ENCODE measurements at places on chromosomes 7 and 10. TPM values are rescaled to one million over a fixed set of nuclear protein-coding genes. Genes with fewer than 3 reads are reported as not detected.

DNA sequence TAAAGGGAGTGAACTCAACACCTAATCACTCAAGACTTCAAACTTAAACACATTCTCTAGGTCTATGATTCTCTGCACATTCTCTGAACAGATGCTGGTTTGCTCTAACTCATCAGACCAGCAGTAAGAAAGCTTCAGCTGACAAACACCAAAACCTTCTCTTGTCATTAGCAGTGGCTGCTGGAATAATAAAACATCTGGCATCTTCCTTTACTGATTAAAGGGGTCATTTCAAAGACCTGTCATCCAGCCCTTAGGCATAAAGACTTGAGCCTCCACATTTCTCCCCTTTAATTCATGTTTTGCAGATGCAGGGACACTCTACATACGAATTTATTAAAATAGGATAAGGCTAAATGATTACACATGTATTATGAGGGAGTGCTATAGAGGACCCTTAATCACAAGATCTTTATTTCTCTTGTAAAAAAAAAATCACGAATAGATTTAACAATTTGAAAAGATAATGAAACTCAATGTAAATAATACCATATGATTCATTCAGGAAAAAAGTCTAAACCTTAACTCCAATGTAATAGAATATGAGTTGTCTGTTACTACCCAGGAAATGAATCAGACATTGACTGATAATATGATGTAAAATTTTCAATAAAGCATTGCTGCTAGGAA lies 152.4 kb upstream of the GNAI1 start:
- H3K4me1 ChIP-seq, result no peaks in the 10 kb centered on the region
- no peak for DNase-seq
- H3K27me3 ChIP-seq, result no peaks in the 10 kb centered on the region

DNA sequence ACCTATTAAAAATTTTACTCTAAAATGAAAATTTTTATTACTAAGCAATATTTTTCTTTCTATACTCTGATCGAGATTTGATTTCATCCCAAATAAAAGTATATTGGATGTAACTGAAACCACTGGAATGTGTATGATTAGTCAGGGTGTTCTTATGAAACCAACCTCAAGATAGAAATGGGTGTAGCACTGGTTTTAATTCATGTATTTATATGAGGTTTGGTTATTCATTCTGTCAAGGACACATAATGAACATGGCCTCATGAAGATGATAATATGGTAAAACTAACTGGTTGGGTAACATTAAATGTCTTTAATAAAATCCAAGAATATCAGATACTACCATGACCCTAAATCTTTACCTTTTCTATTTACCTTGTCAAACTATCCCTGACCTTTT lies 197.7 kb downstream of the SEMA3A start:
- no peaks in the 10 kb centered on the region for H3K4me1 ChIP-seq
- no peak for DNase-seq

DNA sequence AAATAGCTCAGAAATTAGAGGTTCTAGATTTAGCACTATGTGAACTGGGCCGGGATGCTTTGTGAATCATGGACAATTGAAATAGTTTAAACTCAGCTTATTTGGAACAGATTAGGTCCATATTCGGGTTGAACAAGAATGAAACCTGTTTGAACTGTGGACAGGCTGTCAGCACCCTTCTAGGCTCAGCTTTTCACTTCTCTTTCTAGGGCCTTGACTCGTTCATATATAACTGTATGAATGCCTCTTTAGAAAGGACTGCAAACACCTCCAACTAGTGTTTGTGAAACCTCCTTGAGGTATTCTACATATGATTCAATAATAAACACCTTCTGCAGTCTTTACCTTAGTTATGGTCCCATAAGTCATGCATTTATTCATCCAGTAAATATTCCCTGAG lies 115.6 kb downstream of the REEP3 start:
- no peak overlapping the region for H3K27ac ChIP-seq
- peaks cover 4% of the 10 kb centered on the region for H3K4me1 ChIP-seq
- no peak overlapping the region for H3K4me3 ChIP-seq
- no peaks in the 10 kb centered on the region for H3K36me3 ChIP-seq
- no peaks in the 10 kb centered on the region for H3K27me3 ChIP-seq

- H3K27me3 ChIP-seq, result no peaks in the 10 kb centered on the region
- H3K27ac ChIP-seq, result no peak overlapping the region
- no peaks in the 10 kb centered on the region for H3K4me1 ChIP-seq
- DNase-seq, result no peak
Measured at GRCh38 chr10:50798297-50798696, 58.6 kb downstream of the ASAH2B start.

DNA sequence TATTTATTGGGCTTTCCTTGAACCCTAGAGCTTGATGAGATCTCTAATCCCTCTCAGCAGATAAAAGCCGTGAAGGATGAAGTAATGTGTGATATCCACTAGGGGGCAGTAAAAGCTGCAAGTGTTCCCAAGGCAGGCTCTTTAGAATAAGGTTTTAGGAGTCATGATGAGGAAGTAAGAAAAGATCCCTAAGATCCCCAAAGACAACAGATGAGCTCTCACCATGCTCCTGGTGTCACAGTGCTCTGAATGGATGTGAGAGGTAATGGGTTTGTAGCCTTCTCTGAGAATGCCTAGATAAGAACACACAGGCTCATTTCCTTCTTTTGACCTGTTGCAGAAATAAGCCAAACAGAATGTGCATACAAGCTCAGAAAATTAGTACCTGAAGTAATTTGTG lies 70.4 kb upstream of the ITPRID1 start:
- H3K27ac ChIP-seq, result no peak overlapping the region
- H3K4me3 ChIP-seq, result no peak overlapping the region
- H3K4me1 ChIP-seq, result no peaks in the 10 kb centered on the region
- no peaks in the 10 kb centered on the region for H3K36me3 ChIP-seq
- H3K27me3 ChIP-seq, result no peaks in the 10 kb centered on the region

- peaks cover 5% of the 10 kb centered on the region for H3K4me1 ChIP-seq
- H3K4me3 ChIP-seq, result no peak overlapping the region
- no peaks in the 10 kb centered on the region for H3K27me3 ChIP-seq
- peaks cover 90% of the 10 kb centered on the region for H3K36me3 ChIP-seq
Measured at GRCh38 chr10:103427866-103428265, 24.3 kb downstream of the CALHM2 start.

- H3K27ac ChIP-seq, result no peak overlapping the region
- no peak overlapping the region for H3K4me3 ChIP-seq
- no peaks in the 10 kb centered on the region for H3K27me3 ChIP-seq
- no peak for DNase-seq
- no peaks in the 10 kb centered on the region for H3K36me3 ChIP-seq
Measured at GRCh38 chr10:21280971-21281572, 244.4 kb downstream of the SKIDA1 start.

Gene NUDT5
- total RNA-seq, result 43.3 TPM

Gene TUBB8
- 0.38 TPM for total RNA-seq

Gene IFIT1
- total RNA-seq, result 71.8 TPM

Gene MBL2
- total RNA-seq, result not detected
